ENCODE measurements at places on chromosomes 3 and 15.

GRCh38 chr15:56982987-56983386 is 64.5 kb downstream of the TCF12 start:
- DNase-seq, result no peak

DNA sequence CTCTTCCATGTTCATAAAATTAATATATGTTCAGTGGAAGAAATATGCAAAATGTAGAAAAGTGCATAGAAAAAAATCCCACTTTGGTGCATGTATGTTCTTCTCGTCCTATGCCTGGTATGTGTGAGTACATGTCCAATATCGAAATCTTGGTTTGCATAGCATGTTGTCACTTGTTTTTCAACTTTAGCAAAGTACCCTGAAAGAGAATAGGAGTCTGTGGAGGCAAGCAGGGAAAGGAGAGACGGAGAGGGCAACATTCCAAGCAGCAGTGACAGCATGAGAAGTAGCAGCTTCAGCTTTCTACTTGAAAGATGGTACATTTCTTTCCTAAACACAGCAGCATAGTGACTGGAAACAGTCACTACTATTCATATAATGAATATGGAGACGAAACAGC is 56.8 kb upstream of the CACNA2D3 start:
- no peak for DNase-seq

GRCh38 chr15:40749151-40749630 is 5.9 kb downstream of the RMDN3 start:
- DNase-seq, result no peak

- no peak for DNase-seq
Observed at GRCh38 chr15:65885668-65886218, 16.5 kb downstream of the RAB11A start.

GRCh38 chr15:76861815-76862397 is 43.2 kb downstream of the SCAPER start:
- no peak for DNase-seq

DNA sequence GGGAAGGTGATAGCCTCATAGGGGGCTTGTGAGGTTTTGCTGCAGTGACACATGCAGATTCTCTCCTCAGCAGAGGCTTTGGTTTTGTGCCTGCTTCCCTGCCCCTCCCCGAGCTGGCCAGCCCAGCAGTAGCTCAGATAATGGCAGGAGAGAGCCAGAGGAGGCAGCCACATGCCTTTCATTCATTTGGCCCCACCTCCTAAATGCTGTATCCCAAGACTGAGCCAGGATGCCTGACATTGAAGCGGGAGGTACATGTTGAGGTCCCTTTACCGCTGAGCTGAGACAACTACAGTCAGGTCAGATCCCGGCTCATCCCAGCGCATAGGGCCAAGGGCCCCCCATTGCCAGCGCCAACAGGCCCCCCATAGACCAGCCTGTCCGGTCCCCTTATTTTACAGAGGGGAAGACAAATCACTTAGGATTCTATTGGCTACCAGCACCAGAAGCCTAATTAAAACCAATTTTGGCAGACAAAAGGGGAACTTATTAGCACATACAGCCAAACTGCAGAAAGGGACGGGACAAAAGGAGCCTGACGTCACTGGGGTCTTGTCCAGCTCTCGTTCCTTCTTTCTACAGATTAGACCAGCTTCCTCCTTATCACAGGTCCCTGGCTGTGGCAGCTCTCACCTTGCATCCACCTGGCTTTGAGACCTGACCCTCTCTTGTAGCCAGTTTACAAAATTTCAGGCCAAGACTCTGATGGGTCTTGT is 12.1 kb upstream of the POLG start:
- DNase-seq, result peak; percentile 86

GRCh38 chr15:57743424-57743823 is 36.9 kb downstream of the POLR2M start:
- peak; percentile 59 for DNase-seq

DNA sequence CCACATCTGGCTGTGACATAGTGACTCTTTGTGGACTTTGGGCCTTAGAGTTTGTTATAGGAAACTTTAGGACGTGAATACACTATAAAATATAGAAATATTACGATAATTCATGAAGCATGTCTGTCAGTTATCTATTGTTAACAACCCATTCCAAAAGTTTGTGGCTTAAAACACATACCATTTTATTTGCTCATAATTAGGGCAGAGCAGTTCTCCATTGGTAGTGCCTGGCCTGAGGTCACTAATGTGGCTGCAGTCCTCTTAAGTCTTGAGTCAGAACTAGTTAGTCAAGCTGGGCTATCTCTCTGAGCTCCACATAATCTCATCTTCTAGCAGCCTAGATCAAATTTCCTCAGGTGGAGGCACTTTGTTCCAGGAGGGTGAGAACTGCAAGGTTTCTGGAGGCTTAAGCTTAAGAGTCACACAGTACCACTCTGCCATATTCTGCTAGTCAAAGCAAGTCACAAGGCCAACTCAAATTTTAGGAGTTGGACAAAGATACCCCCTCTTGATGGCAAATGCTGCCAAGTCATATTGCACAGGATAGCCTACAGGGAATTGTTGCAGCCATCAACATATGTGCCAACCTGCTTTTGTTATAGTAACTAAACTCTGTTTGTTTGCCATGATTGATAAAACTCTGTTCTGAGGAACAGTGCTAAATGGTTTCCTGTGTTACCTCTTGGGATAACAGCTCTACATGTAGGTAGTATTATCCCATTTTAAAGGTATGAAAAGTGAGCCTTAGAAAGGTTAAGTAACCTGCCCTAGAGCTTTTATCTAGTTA is 8.7 kb downstream of the ATXN7 start:
- DNase-seq, result no peak

GRCh38 chr3:127970966-127971592 is 56.0 kb downstream of the KBTBD12 start:
- peak; percentile 68 for DNase-seq
